ENCODE measurements at places on chromosomes 12 and 14.

DNA sequence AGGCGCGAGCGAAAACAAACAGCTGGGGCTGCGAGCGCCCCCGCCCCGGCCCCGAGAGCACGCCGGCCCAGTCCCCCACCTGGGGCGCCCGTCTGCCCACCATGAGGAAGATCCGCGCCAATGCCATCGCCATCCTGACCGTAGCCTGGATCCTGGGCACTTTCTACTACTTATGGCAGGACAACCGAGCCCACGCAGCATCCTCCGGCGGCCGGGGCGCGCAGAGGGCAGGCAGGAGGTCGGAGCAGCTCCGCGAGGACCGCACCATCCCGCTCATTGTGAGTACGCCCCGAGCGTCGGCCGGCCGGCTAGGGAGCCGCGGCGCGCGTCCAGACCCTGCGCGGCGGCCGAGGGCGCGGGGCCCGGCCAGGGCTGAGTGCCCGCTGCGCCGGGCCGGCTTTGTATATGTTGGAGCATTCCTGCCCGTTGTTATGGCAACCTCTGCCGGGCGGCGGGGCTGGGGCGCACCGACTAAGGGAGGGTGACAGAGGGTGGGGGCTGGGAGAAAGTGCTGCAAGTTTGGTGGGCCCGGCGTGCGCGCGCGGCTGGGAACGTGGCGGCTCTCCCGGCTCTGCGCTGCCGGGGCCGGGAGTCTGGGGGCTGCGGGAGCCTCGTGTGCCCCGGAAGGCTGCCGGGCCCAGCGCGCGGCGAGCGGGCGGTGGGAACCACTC is 367 bp downstream of the GALNT16 start:
- peak; percentile 58 for DNase-seq

- no peak for DNase-seq
Measured at GRCh38 chr14:77882636-77883035, 82.7 kb downstream of the ADCK1 start.

- DNase-seq: no peak
Measured at GRCh38 chr12:110697236-110697635, 8.3 kb upstream of the HVCN1 start.

GRCh38 chr14:55973285-55973800 is 144.9 kb upstream of the PELI2 start:
- DNase-seq: peak; percentile 18

- peak; percentile 44 for DNase-seq
Measured at GRCh38 chr12:101074940-101075680, 134.9 kb downstream of the SLC5A8 start.

DNA sequence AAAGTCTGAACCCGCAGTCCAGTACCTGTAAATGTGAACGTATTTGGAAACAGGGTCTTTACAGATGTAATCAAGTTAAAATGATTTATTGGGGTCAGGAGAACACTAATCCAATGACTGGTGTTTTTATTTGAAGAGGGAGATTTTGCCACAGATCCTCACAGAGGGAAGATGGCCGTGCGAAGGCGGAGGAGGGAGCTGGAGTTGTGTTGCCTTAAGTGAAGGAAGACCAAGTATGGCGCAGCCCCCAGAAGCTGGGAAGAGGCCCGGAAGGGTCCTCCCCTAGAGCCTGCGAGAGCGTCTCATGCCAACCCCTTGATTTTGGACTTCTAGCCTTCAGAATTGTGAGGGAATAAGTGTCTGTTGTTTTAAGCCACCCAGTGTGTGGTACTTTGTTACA is 102.8 kb upstream of the NUDT4 start:
- no peak for DNase-seq

- no peak for DNase-seq
Measured at GRCh38 chr14:70906793-70907175, 475 bp upstream of the PCNX1 start.

- no peak for DNase-seq
Measured at GRCh38 chr14:99566390-99567354, 37.3 kb downstream of the CCDC85C start.

- DNase-seq: no peak
Measured at GRCh38 chr14:31770271-31770670, 209.1 kb downstream of the NUBPL start.

DNA sequence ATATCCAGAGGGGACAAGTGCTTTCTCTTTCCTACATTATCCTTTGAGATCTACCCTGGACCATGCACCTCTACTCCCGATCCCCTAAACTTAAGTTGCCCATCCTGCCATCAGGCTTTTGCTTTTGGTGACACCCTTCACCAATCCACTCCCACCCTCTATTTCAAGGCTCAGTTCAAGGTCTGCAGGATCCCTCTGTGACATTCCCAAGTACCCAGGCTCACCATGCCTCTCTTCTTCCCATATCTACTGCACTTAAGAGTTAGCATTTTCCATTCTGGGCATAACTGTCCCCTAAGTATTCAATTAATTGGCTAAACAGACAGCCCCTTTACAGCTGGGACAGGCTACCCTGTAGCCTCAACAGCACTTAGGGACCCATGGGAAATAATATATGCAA is 3.1 kb downstream of the NFYB start:
- DNase-seq: no peak

DNA sequence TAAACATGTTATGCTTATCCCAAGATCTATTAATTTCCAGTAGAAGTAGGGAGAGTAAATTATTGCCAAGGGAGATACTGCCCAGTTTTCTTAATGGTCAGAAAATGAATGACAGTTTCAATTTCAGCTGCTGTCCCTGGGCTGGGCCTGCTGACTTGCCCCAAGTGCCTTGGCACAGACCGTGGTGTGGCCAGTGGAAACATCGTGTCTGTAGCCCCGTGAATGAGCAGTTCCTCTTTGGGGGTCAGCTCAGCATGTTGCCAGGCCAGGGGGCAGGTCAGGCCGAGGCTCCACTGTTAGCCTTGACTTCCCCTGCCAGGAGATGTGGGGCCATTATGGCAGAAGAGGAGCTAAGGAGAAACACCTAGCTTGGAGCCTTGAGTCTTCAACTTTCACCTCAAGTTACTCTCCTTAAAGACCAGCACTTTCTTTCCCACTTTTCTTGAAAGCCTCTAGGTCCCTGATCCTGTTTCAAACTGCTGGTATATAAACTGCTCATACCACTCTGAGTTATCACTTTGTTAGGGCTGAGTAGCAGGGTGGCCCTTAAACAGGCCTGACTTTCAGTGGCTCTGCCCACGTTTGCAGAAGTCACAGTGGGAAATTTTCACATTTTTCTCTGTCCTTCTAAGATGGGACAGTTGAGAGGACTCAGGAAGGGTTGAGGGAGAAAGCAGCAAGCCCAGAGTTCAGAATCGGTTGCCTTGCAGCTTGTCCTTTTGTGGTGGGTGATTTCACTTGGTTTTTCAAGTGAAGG is 73.2 kb downstream of the SUSD6 start:
- no peak for DNase-seq

GRCh38 chr14:40009771-40010170 is 577.5 kb upstream of the FBXO33 start:
- DNase-seq: no peak

DNA sequence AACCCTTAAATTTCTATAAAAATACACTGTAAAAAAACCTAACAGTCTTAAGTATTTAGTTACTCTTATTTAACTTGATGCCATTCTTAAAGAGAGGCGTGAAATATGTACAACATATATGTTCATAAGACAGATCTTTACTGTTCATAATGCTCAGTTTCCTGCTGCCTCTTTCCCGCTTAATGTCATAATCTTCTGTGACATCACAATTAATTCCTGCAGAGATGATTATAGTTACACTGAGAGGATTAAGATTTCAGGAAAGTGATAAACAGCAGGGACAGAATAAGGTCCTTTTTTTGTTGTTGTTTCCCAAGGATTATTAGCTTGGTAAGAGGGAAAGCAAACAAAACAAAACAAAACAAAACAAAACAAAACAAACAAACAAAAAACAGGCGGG is 801.4 kb downstream of the FLRT2 start:
- DNase-seq: no peak

- DNase-seq: no peak
Measured at GRCh38 chr12:80920006-80920405, 17.7 kb downstream of the LIN7A start.

DNA sequence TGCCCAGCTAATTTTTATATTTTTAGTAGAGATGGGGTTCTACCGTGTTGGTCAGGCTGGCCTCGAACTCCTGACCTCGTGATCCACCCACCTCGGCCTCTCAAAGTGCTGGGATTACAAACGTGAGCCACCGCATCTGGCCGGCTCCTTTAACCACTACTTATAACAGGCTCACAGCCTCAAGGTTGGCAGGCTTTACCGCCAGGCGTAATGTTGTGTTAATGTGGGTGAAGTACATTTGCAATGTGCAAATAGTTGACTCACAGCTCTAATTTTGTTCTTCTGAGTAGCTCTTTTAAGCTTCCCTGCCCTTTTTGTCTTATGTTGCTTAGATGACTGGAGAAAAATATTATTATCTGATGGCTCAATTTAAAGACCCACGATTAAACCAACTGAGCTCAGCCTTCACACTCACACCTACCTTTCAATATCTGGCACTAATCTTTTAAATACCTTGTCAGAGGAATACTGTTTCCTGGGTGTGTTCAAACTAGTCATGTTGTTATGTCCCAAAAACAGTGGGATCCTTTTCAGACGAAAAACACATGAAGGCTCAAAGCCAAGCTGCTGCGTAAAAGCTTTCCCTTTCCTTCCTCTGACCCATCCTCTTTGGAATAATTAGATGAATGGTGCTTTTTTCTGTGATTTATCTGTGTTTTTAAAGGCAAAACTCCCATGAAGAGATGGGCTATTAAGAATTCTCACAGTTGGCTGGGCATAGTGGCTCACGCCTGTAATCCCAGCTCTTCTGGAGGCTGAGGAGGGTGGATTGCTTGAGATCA is 57.2 kb upstream of the USP44 start:
- peak; percentile 96 for DNase-seq

GRCh38 chr12:29660847-29661246 is 122.9 kb downstream of the TMTC1 start:
- no peak for DNase-seq

DNA sequence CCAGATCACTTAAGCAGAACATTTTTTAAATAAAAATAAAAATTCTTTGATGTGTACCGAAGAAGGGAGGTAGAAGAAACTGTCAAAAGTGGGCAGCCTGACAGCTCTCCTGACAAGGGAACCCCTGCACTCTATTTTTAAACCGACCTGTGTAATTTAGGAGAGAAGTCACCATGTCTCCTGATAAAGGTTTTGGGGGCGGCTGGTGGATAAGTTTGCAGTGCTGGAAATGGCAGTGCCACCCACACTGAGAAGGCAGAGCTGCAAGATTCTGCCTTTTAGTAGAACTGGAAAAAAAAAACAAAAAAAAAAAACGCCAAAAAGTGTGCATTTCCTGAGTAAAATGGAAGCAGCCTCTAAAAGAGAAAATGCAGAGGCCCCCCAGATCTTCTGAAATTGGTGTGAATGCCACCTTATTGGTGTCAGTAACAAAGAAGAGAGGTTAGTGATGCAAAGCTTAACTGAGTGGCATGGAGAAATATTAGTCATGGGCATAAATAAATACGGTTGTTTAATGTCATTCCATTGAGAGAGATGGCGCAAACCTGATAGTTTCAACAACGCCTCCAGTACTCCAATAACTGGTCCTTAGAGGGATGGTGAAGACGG is 24.7 kb downstream of the DUSP6 start:
- DNase-seq: no peak

GRCh38 chr12:29050503-29050902 is 98.6 kb upstream of the FAR2 start:
- no peak for DNase-seq

GRCh38 chr12:4628406-4628805 is 20.4 kb downstream of the AKAP3 start:
- no peak for DNase-seq

GRCh38 chr14:29043737-29044136 is 277.1 kb downstream of the FOXG1 start:
- no peak for DNase-seq
